Stimulated activated CD4-positive, alpha-beta T cell treated with anti-CD3 and anti-CD28 coated beads, Interleukin-15, amount 100 ng/mL, for 1 hour (primary cell): ENCODE measurements at places on chromosomes 1 and 21.

- DNase-seq = no peak
Measured at GRCh38 chr1:39958403-39959200, 3.7 kb downstream of the MFSD2A start.

DNA sequence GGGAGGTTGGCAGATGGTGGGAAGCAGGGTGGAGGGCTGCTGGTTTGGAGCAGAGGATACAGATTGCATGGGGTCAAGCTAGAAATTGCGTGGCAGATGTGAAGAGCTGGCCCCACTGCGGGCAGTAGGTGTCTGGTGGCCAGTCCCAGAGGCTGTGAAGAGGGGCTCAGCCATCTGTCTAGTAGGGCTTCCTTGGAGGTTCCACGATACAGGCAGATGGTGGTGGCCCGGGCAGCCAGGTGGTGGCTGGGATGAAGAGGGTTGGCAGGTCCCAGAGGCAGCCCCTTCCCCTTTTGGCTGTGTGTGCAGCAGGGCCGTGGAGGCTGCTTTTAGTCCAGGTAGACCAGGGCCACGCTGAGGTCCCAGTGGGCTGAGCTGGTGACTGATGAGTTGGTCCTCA is 16.6 kb downstream of the PSEN2 start:
- DNase-seq = no peak

DNA sequence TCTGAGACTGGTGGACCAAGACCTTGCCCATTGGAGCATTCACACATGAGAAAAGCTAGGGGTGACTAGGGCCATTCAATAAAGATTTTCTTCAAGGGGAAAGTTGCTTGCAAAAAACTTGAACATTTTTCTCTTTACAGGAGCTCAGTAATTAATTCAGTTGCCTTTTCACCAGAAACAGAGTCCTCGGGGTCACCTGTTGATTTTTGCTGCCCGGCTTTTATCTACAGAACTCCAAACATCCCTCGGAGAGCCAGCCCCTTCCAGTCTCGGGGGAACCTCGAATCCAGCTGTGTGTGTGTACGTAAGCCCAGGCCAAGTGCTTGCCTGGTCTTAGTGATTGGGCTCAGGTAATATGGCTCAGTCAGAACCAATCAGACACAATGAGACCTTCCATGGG is 47.5 kb downstream of the PCNX2 start:
- DNase-seq = no peak

DNA sequence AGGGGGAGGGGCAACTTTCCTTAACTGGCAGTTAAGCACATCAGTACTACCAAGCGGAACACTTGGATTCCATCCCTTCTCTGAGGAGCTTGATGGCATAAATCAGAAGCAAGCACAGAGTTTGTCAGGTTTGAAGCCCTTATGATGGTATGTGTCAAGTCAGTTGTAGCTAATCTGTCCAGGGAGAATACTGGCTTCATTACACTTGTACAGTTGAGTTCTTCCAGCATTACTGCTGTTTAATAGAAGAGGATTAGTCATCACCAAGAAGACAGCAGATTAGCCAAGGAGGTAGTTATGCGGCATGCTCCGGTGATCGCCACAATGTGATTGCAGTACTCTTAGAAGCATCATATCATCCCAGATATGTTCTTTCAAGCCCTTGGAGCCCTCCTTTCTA is 2.1 kb upstream of the TDRD5 start:
- no peak for DNase-seq

GRCh38 chr1:231866392-231867331 is 240.1 kb downstream of the DISC1 start:
- DNase-seq = peak; percentile 18

- peak; percentile 88 for DNase-seq
Measured at GRCh38 chr1:235011599-235012435, 116.8 kb downstream of the TOMM20 start.

DNA sequence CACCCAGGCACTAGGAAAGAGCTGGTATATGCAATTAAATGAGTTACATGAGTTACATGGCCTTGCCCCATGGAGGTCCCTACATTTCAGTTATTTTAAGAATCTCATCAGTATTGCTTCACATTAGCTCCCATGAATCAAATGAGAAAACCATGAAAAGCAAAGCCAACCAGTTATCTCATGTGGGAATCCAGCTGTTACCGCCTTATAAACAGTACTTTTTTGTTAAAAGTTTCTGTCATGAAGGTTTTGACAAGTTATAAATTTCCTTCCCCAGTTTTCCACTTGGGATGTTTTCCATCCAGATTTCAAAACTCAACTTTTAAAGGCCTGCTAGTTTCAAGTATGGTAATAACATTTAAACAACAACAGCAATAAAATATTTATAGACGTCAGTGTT is 544.8 kb downstream of the NUF2 start:
- DNase-seq = no peak

GRCh38 chr1:148308832-148309458 is 156.9 kb upstream of the NBPF11 start:
- DNase-seq = no peak

- DNase-seq = no peak
Measured at GRCh38 chr1:110438893-110439292, 12.1 kb upstream of the PROK1 start.

DNA sequence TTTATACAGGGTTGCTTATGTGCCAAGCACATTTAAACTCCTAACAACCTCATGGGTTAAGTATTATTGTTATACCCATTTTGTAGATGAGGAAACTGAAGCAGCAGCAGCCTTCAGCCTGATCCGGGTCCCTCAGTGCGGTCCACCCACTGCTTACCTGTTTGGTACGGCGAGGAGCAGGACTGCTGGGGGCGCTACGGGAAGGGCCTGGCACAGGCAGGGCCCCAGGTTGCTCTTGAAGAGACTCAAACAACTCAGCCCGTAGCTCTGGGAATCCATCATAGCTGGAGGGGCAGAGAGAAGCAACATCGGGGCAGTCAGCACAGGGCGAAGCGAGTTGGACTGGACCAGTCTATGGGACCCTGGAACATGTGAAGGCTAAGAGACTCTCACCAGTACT is 9.2 kb downstream of the DENND4B start:
- no peak for DNase-seq

DNA sequence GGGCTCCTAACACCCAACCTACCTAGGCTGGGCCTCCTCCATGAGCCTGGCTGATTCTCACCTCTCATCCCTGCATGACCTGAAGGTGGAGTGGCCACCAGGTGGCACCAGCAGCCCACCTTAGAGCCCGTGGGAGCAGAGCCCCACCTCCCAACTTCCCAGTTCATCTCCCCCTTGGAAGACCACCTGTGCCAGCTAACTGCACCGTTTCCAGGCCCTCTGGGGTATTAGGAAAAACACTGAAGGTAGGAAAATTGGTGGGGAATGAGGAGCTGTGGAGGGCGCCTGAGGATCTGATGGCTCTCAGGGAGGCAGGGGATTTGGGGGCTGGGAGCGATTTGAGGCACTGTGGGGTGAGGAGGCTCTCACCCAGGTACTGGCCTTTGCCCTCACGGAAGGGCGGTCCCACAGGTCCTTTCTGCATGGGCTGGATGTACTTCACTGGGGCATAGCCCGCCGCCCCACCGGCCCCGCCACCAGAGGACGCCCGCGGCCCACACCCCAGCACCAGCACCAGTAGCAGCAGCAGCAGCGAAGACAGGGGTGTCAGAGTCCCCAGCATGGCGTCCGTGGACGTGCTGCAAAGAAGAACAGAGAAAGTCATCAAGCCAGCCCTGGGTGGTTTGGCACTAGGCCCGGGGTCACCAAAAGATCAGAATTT is 11.1 kb downstream of the ADPRS start:
- peak; percentile 57 for DNase-seq

- no peak for DNase-seq
Measured at GRCh38 chr1:115822117-115822516, 18.8 kb downstream of the NHLH2 start.

DNA sequence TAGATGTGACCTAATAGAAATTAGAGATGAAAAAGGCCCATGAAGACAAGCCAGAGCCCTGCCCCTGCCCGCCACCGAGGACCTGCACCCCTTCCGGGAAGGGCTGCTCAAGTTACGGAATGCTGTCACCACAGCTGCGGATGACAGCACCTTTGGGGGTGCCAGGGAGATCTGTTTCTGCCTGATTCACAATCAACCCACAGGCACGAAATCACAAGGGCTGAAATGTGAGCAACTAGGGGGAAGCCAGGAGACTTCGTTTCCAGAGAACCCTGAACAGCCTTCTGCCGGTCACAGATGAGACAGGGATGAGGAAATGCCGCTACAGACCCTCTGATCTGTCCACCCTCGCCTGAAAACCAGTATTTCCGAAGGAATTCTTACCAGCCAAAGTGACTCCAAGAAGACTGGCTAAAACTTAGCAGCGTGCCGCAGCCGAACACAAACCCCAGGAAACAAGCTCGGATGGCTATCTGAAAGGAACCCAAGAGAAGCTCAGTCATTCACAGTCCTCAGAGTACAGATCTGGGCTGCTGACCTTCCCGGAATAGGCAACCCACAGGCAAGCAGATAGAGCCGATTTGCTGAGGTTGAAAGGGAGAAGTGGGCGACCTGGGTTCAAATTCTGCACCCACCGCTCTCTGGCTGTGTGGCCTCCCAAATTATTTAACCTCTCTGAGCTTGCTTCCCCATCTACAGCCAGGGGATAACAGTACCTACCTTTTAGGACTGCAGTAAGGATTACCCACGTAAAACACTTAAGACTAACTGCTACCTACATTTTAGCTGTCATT is 1.1 kb downstream of the ICMT start:
- no peak for DNase-seq

DNA sequence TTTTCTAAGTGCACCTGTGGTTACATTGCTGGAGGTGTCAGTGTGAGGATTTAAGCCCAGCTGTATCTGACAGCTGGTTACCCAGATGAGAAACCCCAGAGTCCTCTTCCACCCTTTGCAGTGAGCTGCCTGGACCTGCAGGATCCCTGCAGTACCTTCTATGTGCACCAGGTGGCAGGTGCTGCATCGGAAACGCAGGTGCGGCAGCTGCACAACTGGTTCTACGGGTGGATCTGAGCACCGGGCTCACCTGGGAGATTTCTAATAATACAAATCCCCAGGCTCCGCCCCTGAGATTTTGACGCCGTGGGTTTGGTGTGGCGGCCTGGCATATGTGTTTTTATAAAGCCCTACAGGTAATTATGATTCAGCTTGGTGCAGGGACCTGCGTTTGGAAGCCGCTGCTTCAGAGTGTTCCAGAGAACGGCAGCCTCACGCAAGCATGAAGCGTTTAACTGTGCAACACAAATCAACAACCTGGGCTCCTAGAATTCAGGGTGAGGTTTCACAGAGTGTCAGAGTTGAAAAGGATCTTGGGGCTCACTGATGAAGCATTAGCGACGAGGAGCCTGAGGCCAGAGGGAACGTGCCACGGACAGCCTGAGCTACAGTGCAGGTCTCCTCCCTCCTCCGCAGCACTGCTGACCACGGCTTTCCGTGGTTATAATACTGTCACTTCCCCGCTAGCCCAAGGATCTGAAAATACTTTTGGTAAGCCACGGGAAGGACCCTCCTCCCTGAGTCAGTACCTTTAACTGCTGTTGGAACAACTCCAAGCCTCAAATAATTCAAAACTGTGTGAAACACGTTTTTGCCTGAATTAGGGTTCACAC is 96.7 kb upstream of the TRABD2B start:
- DNase-seq = peak; percentile 57

DNA sequence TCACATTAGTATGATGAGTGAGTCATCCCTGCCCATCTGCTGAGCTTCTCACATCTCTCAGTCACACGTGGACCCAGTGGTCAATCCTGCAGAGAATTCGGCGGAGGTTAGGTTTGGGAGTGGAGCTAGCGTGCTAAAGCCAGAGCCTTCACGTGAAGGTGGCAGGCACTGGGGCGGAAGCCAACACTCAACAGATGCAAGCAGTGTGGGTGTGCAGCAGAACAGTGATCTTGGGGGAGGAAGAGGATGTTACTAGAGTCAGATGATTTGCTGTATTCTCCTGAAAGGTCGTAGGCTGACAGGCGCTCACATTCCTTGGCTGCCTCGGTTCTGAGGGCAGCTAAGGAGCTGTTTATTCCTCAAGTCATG is 6.7 kb downstream of the C1orf115 start:
- DNase-seq = no peak

- no peak for DNase-seq
Measured at GRCh38 chr1:152252157-152252556, 28.2 kb upstream of the HRNR start.

DNA sequence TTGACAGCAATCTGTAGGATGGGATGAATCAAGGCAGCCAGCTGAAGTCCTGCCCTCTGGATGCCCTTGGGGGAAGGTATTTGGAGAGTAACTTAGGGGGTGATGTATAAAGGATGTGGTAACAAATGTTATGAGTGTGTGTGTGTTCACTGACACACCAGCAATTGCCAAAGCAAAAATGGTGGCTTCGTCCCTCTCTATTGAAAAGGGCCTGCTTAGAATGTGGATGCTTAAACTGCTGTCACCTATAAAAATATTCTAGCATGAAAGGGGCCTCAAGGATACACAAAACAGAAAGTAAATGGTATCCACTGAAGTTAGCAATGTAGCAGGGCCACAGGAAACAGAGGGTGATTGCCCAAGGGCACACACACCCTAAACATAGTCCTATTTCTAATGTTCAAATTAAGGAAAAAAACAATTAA is 15.1 kb upstream of the AIM2 start:
- no peak for DNase-seq

GRCh38 chr1:54944610-54945392 is 35.6 kb upstream of the TMEM61 start:
- DNase-seq = no peak

DNA sequence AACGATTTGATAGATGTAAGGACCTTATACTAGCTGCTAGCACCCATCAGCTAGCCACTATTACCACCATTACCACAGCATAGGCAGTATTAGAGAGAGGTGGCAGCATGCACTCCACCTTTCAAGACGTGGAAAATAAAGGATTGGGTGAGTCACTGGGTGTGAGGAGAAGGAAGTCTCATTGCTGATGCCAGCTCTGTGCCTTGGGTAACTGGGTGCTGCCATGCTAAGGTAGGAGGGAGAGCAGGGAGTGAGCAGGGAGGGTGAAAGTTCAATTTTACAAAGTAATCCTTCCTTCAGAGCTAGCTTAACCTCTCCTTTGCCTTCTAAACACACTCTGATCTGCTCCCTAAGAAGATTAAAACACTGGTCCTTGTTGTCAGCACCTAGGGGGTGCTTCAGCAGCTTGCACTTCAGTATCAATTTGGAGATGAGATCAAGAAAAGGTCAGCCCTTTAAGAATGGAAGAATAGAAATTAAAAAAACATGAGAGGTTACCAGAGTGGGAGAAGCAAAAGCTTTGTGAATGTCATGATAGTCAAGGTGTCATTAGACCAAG is 1.8 kb upstream of the LIN9 start:
- no peak for DNase-seq

DNA sequence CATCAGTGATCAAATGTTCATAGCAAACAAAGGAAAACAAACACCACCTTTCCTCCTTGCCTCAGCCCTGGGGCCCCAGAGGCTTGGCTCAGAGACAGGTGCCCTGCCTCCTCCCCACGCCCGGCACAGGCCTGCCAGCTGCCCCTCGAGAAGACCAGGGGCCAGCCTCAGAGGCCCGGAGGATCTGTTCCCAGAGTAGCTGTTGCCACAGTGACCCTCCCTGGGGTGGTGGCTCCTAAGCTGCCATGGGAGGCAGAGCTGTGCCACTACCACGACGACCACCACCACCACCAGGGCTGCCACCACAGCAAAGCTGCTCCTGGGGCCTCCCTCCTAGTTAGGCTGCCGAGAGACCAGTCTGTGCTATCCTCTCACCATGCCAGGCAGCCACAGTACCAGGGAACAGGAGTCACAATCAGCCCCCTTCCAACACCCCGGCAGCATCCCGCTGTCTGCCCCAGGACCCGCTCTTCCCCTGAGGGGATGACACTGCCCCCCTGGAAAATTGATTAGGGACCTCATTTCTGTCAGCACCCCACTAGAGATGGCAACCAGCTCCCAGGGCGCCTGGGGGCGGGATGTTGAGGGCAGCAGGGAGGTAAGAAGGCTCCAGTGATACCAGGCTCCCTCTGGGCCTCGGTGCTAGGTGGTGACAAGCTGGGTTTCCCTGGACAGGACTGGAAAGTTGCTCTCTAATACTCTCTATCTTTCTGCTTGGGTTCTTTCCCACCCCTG is 30.5 kb downstream of the KCNC4 start:
- no peak for DNase-seq
